ENCODE measurements at places on chromosomes 2 and 18.
A peak's percentile ranks its signal among the peaks of the same experiment; 100 is the strongest.

DNA sequence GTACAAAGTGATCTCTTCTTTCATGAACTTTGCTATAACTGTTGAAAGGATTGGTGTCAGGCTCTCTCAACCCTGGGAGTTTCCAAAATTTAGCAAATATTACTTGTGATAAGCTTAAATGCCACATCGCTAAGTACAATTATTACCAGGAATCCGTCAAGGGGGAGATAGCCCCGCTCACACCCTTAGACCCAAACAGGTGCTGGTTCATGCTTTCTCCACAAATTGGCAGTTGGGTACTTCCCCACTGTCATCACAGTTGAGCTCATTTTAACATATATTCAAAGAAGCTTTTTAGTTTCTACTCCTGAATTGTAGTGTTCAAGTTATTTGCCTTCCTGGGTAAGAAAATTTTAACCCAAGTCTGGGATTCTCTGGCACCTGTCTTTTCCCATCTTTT lies 29.8 kb upstream of the EPB41L5 start:
- DNase-seq: no peak

DNA sequence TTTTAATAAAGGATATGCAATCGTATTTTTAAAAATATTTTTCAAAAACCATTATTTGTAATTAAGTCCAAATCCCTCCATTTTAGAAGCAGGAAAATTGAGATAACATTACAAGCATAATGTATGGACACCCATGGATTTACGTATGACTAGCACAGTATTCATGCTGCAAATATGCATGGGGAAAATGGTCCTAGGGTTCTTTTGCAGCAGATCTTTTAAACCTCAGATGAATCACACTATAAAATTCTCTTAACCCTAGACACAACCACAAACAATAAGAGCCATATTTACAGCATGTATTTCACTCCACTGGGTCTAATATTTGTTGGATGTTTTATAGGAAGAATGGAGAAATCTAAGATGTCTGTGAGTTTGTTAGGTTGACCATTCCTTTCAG lies 453.4 kb downstream of the TGIF1 start:
- no peak for DNase-seq

GRCh38 chr18:54828281-54828881 lies at the start of gene RAB27B:
Gene RAB27B, plus strand, starts transcription at chr18:54828477. Its CDS starts 49,109 bp downstream, at chr18:54877586.
- peak; percentile 35 for DNase-seq

GRCh38 chr2:42026272-42026671 lies 21.5 kb upstream of the PKDCC start:
- DNase-seq: no peak

DNA sequence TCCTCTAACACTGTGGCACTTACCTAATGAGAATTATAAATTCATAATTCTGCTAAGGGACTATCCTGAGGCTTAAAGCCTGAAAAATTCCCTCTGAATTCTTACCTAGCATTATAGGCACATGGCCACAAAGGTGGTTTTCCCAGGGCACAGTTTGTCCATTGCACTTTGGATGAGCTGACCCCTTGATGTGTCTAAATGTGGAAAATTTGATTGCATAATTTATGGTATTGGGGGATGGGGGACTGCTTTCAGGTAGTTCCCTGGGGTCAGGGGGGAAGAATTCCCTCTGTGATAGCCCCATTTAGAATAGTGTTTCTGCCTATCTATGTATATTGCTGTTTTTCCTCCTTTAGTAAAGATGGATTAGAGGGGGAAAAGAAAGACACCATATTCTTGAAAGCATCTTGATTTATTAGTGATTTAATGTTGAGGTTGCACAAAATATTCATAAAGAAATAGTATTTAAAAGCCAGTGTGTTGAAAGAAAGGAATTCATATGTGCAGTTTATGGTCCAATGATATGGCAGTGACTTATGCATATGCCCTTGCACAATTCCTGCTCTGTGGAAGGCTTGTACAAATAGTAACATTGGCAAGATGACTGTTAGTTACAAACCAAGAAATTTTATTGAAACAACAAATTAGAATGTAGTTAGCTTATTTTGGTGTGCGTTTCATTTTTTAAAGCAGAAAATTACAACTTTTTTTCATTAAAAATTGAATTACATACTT lies 8.7 kb upstream of the HTR2B start:
- no peak for DNase-seq

DNA sequence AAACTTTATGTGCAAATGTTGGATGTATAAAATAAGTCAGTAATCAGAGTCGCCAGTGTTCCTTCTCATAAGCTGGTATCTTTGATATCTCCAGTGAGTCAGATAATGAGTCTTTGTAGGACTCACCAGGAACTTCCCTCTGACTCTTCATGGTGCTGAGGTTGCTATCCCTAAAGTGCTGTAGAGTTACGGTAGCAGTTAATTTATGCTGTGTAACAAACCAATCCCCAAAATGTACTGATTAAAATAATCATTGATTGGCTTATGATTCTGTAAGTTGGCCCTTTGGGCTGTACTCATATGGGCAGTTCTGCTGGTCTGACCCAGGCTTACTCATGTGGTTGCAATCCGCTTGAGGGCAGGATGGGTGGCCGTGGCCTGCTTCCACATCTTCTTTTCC lies 43.8 kb downstream of the MAIP1 start:
- no peak for DNase-seq

DNA sequence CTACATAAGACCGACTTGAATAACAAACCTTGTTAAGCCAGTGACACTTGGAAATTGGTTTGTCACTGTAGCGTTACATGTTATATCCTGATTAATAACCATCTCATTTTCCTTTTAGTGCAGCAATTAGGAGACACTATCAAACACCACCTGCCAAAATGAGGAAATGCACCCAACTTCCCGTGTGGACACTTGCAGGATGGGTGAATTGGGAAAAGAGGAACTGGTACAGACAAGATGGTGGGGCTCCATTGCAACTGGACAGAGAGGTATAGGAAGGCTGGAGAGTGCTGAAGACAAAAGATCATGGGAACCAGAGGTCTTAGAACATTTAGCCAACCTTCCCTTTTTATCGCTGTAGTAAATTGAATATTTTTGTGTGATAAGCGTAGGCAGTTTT lies 816.3 kb upstream of the HS6ST1 start:
- DNase-seq: no peak

- no peak for DNase-seq
Measured at GRCh38 chr2:41933046-41933420, 114.8 kb upstream of the PKDCC start.

GRCh38 chr18:31101183-31102024 lies 817 bp downstream of the DSC2 start:
- DNase-seq: no peak
